ENCODE measurements at places on chromosomes 7 and 10.

GRCh38 chr7:134694767-134695166 is 48.1 kb downstream of the BPGM start:
- ATAC-seq: no peak
- H3K36me3 ChIP-seq: no peaks in the 10 kb centered on the region
- peaks cover 13% of the 10 kb centered on the region for H3K4me1 ChIP-seq
- H3K27ac ChIP-seq: no peak overlapping the region

DNA sequence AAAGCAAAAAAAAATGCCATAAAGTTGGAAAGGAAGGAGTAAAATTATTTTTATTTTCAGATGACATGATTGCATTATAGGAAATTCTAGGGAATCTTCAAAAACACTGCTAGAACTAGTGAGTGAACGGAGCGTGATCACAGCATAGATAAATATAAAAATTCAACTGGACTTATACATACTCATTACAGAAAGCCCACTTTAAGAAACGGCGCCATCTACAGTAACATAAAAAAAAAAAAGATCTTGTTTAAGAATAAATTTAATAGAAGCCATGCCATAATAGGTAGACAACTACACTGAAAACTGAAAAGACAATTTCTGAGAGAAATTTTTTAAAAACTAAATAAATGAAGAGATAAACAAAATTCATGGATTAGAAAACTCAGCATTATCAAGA is 623.1 kb upstream of the MGMT start:
- H3K4me3 ChIP-seq: no peak overlapping the region
- no peaks in the 10 kb centered on the region for H3K36me3 ChIP-seq
- no peak for ATAC-seq
- no peaks in the 10 kb centered on the region for H3K4me1 ChIP-seq
- no peak overlapping the region for H3K27ac ChIP-seq
- no peaks in the 10 kb centered on the region for H3K27me3 ChIP-seq

GRCh38 chr10:77554996-77555397 is 82.6 kb downstream of the KCNMA1 start:
- H3K36me3 ChIP-seq: no peaks in the 10 kb centered on the region
- H3K4me3 ChIP-seq: no peak overlapping the region
- H3K4me1 ChIP-seq: peaks cover 16% of the 10 kb centered on the region
- no peak for ATAC-seq
- H3K27me3 ChIP-seq: no peaks in the 10 kb centered on the region
- peak overlapping the region; percentile 87 for H3K27ac ChIP-seq

- no peaks in the 10 kb centered on the region for H3K36me3 ChIP-seq
- no peak overlapping the region for H3K27ac ChIP-seq
- no peak for ATAC-seq
- peaks cover 56% of the 10 kb centered on the region for H3K27me3 ChIP-seq
- H3K4me1 ChIP-seq: no peaks in the 10 kb centered on the region
- no peak overlapping the region for H3K4me3 ChIP-seq
Measured at GRCh38 chr7:155168597-155169480, 98.7 kb downstream of the HTR5A start.

- no peak overlapping the region for H3K4me3 ChIP-seq
- H3K27me3 ChIP-seq: no peaks in the 10 kb centered on the region
- ATAC-seq: no peak
- no peak overlapping the region for H3K27ac ChIP-seq
Measured at GRCh38 chr7:121500360-121501058, 104.4 kb upstream of the FAM3C start.

- no peak for ATAC-seq
- no peak overlapping the region for H3K27ac ChIP-seq
- no peaks in the 10 kb centered on the region for H3K36me3 ChIP-seq
Measured at GRCh38 chr7:1154172-1154739, 5.7 kb downstream of the ZFAND2A start.

DNA sequence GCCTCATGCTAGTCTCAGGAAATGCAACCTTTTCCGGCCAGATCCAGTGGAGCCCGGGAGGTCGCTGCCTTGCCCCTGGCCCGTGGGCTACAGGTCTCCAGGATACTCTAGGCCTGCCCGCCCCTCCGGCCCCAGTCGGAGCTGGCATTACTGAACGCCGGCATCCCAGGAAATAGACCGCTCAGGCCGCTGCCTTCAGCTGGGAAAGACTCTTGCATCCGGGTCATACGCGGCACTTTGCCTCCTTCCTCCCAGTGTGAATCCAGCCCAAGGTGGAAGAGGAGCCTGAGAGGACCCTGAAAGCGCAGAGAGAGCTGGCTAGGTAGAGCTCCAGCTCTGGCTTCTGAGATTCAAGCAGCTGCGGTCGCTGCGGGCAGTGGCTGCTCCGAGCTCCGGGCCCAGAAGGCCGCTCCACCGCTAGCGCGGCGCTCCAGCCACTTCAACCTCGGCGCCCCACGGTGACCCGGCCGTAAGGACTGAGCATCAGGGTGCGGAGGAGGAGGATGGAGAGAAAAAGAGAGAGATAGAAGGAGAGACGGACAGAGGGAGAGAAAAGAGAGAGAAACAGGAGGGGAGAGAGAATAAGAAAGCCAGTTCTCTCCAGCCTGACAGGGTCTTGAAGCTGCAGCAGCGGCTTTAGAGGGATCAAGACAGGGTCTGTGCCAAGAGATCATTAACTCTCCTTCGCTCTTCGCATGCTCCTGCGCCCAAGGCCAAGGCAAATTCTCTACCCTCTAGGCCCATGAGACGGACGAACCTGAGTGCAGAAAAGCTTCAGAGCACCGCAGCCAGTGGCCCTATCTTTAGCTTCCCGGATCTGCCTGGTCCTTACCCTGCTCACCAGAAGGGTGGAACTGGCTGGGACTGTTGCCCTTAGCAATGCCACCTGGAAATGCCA is 1.8 kb upstream of the HOXA10 start:
- no peak overlapping the region for H3K4me3 ChIP-seq
- peaks cover 100% of the 10 kb centered on the region for H3K27me3 ChIP-seq
- H3K36me3 ChIP-seq: no peaks in the 10 kb centered on the region
- ATAC-seq: no peak

DNA sequence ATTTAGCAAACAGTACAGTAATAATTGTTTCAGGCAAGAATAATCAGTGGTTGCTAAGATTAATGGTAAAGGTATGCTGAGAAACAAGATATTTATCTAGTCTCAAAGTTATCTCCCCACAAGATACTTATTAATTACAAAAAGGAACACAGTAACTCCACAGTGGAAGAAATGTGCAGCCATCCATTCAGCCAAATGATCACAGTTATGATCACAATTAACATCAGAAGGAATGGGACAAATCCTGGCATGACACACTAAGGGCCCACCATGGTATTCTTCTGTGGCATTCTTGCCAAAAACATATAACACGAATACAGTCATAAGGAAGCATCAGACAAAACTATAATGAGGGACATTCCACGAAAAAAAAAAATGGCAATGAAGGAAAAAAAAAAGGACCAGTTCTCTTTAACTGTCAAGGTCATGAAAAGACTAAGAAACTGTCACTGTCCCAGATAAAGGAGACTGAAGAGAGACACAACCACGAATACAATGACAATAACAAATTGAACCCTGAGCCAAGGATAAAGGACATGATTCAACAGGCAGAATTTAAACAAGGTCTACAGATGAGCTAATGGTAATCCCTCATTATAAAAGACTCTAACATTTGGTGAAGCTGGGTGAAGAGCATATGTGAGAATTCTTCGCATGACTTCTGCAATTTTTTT is 20.9 kb downstream of the NUDCD3 start:
- no peak for ATAC-seq
- H3K4me1 ChIP-seq: peaks cover 12% of the 10 kb centered on the region
- H3K4me3 ChIP-seq: no peak overlapping the region
- no peaks in the 10 kb centered on the region for H3K27me3 ChIP-seq

- no peaks in the 10 kb centered on the region for H3K36me3 ChIP-seq
- peak; percentile 39 for ATAC-seq
- H3K27me3 ChIP-seq: no peaks in the 10 kb centered on the region
- H3K27ac ChIP-seq: peak overlapping the region; percentile 27
- H3K4me1 ChIP-seq: peaks cover 31% of the 10 kb centered on the region
Measured at GRCh38 chr7:137886746-137887145, 40.0 kb upstream of the DGKI start.

DNA sequence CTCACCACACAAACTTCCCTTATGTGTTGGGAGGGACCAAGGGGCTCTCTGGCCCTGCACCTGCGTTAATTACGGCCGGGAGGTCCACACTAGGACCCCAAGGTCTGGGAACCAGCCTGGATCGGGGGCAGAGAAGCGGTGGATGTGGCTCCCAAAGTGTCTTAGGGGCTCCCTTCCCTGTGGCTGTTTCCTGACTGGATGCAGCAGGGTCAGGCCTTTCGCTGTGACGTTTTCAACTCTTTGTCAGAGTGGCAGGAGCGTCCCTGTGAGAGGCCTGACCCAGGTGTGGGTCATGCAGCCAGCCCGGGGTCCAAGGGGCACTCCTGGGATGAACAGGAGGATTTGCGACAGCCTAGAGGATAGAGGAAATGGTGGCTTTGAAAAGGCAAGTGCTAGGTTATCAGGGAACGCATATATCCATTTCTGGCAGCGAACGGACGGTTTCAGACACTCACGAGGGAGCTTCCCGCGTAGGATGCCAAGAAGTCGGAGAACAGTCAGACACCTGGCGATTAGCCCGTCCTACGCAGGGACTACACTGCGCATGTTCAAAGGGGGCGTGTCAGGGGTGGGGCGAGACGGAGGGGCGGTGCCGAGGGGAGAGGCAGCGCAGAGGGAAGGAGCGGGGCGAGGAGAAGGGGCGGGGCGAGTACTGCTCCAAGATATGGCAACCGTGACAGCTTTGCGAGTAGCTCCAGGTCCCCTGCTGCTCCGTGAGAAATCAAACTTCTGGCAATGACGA is 46.2 kb upstream of the ZNF716 start:
- no peaks in the 10 kb centered on the region for H3K4me1 ChIP-seq
- H3K27me3 ChIP-seq: peaks cover 21% of the 10 kb centered on the region
- ATAC-seq: no peak
- no peaks in the 10 kb centered on the region for H3K36me3 ChIP-seq
- H3K4me3 ChIP-seq: no peak overlapping the region

DNA sequence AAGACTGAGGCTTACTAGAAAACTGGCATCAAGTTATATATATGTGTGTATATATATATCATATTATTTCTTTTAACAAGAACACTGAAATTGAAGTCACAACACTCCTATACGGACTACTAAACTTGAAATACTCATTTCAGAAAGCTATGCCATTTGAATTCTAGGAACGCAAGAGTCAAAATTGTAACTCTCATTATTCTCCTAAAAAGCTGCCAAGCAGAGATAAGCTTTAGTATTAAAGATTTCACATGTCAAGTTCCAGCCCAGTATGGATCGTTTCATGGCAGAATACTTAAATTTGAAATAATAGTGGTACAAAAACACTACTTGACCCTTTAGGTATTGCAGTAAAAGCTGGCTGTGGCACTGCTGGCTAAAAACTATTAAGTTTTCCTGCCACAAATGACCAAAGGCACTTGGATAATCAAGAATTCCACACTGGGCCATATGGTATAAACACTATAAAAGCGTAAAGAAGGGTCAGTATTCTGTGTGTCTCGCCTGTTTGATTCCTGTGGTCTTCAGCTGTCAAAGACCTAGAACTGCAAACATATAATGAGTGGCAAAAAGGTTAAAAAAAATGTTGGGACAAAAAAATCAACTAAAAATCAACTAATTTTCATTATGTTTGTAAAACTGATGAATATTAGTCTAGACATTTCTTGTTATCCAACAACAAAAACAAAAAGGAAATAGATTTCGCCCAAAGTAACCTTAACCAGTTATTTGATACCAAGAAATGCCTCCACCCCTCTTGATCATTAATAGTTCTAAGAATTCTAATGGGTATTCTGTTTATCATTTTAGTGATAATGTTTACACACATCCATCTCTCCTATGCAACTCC is 2.4 kb downstream of the CCDC71L start:
- no peak for ATAC-seq
- H3K27me3 ChIP-seq: no peaks in the 10 kb centered on the region
- peak overlapping the region; percentile 83 for H3K4me3 ChIP-seq
- H3K27ac ChIP-seq: no peak overlapping the region

DNA sequence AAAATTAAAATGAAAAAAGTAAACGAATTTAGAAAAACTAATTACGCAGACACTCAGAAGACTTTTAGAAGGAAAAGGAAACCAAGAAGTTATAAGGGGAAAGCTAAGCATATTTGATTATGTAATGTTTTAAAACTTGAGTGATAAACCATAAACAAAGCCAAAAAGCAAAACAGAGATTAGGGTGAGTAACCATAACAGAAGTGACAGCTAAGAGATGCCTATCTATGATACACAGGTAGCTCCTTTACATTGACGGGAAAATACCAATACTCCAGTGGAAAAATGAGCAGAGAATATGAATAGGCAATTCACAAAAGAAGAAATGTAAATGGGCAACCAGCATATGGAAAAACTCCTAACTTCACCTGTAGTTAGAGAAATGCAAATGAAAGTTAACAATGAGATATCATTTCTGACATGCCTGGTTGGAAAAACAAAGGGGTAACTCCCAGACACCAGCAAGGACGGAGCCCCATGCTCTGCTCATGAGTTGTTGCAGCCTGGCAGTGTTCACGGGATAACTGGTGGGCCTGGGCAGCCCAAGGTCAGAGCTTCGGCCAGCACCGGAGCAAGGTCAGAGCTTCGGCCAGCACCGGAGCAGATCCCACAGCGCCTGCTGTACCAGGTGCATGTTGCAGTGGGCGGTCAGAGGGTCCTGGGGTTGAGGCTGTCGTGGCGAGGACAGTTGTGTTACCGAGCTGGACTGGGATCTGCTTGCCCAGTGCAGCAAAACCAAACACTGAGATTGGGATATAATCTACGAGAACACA is 58.9 kb downstream of the ALOX5 start:
- no peak for ATAC-seq
- no peaks in the 10 kb centered on the region for H3K36me3 ChIP-seq
- no peak overlapping the region for H3K4me3 ChIP-seq

DNA sequence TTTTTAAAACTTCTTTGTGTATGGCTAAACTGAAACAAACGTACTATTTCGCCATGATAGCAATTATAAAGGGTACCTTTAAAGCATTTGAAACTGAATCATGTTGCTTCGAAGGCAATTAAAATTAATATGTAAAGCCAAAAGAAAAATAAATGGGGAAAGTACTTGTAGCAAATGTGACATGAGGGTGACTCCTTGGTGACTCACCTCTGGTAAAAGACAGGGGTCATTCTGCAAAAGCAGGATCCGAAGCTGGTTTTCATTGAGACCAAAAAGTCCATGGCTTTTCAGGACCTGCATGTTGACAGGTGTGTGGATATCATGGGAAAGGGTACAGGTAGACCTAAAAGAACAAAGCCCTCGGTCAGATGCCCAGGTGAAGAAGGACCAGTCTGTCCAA is 1.5 kb downstream of the ZC3HAV1L start:
- ATAC-seq: no peak
- no peak overlapping the region for H3K4me3 ChIP-seq
- H3K36me3 ChIP-seq: peaks cover 33% of the 10 kb centered on the region
- H3K27ac ChIP-seq: no peak overlapping the region
- H3K4me1 ChIP-seq: peaks cover 6% of the 10 kb centered on the region

- no peaks in the 10 kb centered on the region for H3K27me3 ChIP-seq
- peak overlapping the region; percentile 69 for H3K4me3 ChIP-seq
- H3K4me1 ChIP-seq: peaks cover 67% of the 10 kb centered on the region
- H3K27ac ChIP-seq: no peak overlapping the region
- peaks cover 24% of the 10 kb centered on the region for H3K36me3 ChIP-seq
Measured at GRCh38 chr10:73782749-73783085, 869 bp downstream of the CHCHD1 start.
